ENCODE measurements at places on chromosomes 5 and 9.
A peak's percentile ranks its signal among the peaks of the same experiment; 100 is the strongest.

- DNase-seq, result no peak
These were observed 53.7 kb downstream of the RGMB start for GRCh38 chr5:98827161-98827560.

- DNase-seq, result no peak
These were observed 3.9 kb downstream of the FUBP3 start for GRCh38 chr9:130583271-130583670.

- DNase-seq, result no peak
These were observed 64.9 kb downstream of the GOLPH3 start for GRCh38 chr5:32109236-32109635.

DNA sequence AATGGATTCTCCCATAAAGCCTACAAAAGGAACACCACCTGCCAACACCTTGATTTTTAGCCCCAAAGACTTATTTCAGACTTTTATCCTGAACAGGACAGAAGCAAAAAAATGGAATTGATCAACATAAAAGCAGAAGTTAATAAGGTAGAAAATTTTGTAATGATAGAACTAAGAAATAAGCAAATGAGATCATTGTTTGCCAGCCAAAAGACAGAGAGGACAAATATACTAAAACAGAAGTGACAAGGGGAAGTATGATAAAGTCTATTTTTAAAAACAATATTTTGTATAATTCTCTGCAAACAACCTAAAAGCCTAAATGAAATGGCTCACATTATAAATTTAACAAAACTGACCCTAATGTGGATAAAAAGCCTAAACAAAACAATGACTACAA is 110.5 kb upstream of the PRSS3 start:
- no peak for DNase-seq

DNA sequence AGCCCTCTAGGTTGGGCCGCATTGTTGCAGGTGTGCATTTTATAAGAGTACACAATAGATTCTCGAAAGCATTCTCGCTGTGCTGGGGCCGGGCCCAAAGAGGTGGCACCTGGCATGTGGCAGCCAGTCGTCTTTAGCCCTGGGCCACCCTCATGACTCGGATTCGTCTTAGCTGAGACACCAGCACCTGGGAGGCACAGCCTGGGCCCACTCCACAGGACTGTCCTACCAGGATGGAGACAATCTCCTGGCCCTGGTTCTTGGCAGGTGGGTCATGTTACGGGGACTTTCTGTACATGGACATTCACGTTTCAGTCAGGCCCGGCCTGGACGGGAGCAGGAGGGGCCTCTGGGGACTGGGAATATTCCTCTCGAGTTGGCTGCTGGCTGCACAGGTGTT is 212.5 kb downstream of the FANCC start:
- DNase-seq, result no peak

DNA sequence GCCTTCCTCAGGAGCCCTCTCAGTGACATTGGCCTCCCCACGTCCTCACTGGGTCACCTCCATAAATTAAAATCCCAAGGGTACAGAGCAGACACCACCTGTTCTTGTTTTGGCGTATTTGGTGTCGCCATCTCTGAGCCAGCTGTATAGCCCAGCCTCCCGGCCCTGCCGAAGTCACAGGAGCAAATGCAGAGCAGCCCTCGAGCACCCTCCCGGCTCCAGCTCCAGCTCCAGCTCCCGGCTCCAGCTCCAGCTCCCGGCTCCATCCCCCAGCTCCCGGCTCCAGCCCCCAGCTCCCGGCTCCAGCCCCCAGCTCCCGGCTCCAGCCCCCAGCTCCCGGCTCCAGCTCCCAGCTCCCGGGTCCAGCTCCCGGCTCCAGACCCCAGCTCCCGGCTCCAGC is 74.3 kb downstream of the ZNF354C start:
- DNase-seq, result no peak

- DNase-seq, result no peak
These were observed 402 bp downstream of the BRD8 start for GRCh38 chr5:138177941-138178515.

DNA sequence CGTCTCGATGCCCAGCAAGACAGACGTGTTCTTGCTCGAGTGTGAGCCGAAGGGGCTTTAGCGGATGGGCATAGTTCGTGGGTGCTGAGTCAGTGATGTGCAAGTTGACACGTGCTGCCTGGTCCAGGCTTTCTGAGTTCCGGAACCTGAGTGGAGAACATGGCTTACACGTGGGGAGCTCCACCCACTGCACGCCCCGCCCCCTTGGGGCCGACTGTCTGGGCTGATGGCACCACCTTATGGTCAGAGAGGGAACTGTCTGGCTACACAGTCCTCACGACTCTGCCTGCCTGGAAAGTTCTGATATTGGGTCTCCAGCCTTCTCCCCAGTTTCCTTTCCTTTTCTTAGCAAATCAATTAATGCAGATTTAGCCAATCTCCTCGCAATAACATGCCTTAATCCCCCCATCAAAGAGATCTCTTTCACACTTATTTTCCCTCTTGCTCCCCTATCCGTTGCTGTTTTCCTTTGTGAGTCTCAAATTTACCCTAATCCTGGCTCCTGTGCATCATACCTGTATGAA is 3.8 kb upstream of the STC2 start:
- peak; percentile 81 for DNase-seq

GRCh38 chr5:79872291-79872690 is 118.8 kb downstream of the MTX3 start:
- no peak for DNase-seq

DNA sequence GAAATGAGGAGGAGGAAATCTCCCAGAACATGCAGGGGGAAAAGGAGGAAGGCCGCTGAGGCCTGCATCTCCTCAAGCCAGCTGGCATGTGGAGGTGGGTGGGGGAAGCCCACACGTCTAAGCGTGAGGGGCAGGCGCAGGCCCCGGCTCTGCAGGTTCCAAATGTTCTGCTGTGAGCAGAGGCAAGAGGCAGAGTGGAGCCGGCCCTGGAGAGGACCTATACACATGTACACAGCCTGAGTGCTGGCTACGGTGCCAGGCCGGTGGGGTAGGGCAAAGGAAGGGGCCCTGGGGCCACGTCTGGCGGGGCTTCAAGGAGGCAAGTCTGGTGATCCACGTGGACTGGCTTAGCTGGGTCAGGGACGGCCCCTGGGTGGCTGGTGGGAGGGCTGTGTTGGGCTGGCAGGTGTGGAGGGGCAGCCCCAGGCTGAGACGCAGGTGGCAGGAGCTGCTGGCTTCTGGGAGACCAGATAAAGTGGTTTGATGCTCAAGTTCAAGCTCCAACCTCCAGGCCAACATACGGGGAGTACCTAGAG is 26.4 kb downstream of the LPCAT1 start:
- DNase-seq, result no peak

GRCh38 chr5:156532921-156533320 is 206.0 kb downstream of the SGCD start:
- DNase-seq, result no peak

GRCh38 chr5:56490971-56491468 is 257.9 kb upstream of the ANKRD55 start:
- no peak for DNase-seq

GRCh38 chr9:79638806-79639205 is 67.0 kb downstream of the TLE4 start:
- no peak for DNase-seq

GRCh38 chr9:135893104-135893503 is 14.2 kb downstream of the CAMSAP1 start:
- DNase-seq, result no peak

GRCh38 chr5:72368271-72368670 is 48.1 kb downstream of the PTCD2 start:
- DNase-seq, result no peak

GRCh38 chr9:104950838-104951237 is 22.9 kb upstream of the ABCA1 start:
- no peak for DNase-seq

GRCh38 chr9:111599955-111600343 is 502 bp upstream of the PTGR1 start:
- no peak for DNase-seq

- no peak for DNase-seq
These were observed 191.2 kb downstream of the PIK3R1 start for GRCh38 chr5:68406767-68407241.

DNA sequence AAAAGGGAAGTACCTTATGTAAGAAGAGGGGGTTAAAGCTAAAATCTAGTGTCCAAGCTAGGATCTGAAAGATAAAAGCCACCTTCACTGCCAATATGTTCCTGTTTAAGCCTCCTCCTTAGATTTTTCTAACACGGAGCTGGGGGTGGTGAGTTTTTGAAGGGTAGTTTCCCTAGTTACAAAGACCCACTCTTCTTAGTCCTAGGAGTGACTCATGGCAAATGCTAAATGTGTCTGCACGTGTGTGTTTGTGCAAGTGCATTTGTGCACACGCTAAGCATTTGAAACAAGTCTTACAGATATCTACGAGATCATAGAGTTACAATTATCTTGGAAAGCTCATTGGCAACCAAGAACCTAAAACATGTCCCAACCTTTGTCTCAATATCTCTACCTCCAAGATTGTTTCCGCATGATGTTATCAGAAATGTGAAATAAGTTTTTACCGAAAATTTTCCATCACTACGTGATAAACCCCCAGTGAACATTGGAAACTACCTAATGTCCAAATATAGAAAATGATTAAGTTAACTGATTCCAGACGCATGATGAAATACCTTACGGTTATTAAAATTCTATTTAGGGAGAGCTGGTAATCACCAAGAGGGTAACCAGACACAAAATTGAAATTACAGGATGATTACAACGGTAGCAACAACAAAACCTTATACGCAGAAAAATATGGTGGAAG is 78.0 kb upstream of the HRH2 start:
- no peak for DNase-seq

Measured in NCI-H1930 (cell line).